ENCODE measurements at places on chromosomes 3 and 15. TPM values are rescaled to one million over a fixed set of nuclear protein-coding genes. Genes with fewer than 3 reads are reported as not detected.

DNA sequence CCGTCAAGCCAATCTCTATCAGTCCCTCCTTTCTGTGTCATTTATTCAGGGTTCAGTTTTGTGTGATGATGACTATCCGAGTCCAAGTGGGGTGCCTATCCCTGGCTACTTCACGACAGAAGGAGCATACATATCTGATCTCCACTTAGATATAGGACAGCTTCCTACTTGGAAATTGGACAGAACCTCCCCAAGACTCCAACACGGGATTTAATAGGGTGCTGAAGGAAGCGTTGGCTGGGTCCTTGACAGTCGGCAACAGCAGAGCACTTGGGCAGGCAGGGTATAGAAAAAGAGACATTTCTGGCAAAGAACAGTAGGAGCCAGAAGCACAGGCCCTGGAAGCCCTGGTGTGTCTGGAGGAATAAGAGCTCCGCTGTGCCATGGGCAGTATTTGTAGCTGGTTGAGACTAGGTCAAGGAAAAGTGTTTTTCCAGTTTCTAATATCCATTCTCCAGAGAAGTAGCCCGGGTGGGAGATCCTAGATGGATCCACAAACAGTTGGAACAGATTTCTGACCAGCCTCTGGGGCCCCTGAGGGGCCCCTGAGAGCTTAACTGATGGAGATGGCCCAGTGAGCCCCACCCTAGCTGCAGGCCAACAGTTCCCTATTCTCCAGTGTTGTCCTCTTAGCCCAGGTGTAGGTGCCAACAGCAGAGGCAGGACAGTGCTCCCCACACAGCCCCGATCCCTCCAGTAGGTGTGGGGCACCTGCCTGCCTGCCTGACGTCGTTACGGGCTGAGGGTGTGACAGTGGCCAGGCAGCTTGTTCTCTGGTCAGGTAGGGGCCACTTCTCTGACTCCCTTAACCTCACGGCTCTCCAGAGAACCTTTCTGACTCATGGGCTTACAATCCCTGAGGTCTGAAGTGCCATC, 130.8 kb downstream of the CHCHD6 start:
- H3K27me3 ChIP-seq, result no peaks in the 10 kb centered on the region
- H3K4me3 ChIP-seq, result no peak overlapping the region
- H3K27ac ChIP-seq, result no peak overlapping the region
- no peak for DNase-seq
- H3K36me3 ChIP-seq, result peaks cover 5% of the 10 kb centered on the region

DNA sequence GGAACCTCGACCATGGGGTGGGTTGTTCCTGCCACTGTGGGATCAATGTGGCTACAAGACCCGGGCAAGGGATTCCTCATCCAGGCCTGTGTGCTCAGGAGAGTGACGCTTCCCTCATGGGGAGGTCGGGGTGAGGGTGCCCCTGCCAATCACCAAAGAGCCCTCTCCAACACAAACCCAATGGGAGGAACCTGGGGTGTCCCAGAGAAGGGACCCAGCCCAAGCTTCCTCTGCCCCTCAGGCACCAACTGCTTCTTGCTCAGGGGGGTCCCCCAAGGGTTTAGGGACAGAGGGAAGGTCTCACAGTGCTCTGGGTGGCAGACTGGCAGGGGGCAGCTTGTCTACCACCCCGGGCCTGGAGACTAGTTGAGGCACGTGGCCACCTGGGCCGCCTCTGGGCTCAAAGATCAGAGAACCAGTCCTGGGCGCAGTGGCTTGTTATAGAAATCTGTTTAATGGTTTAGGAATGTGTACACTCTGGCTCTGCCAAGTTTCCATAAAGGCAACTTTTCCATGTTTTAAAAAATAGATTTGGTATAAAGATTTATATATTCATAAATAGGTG, 26.6 kb downstream of the GP9 start:
- H3K36me3 ChIP-seq, result peaks cover 4% of the 10 kb centered on the region
- DNase-seq, result no peak
- no peaks in the 10 kb centered on the region for H3K27me3 ChIP-seq
- H3K27ac ChIP-seq, result no peak overlapping the region
- H3K4me1 ChIP-seq, result peaks cover 1% of the 10 kb centered on the region

GRCh38 chr3:183554377-183554776, 1.1 kb downstream of the KLHL6 start:
- H3K4me3 ChIP-seq, result peak overlapping the region; percentile 94
- peaks cover 56% of the 10 kb centered on the region for H3K4me1 ChIP-seq
- DNase-seq, result peak; percentile 43
- peaks cover 32% of the 10 kb centered on the region for H3K36me3 ChIP-seq
- H3K27me3 ChIP-seq, result no peaks in the 10 kb centered on the region

- no peak for DNase-seq
- no peak overlapping the region for H3K27ac ChIP-seq
- no peaks in the 10 kb centered on the region for H3K4me1 ChIP-seq
- H3K4me3 ChIP-seq, result no peak overlapping the region
- H3K27me3 ChIP-seq, result no peaks in the 10 kb centered on the region
- H3K36me3 ChIP-seq, result no peaks in the 10 kb centered on the region
Measured at GRCh38 chr3:65878831-65879230, 159.9 kb downstream of the MAGI1 start.

DNA sequence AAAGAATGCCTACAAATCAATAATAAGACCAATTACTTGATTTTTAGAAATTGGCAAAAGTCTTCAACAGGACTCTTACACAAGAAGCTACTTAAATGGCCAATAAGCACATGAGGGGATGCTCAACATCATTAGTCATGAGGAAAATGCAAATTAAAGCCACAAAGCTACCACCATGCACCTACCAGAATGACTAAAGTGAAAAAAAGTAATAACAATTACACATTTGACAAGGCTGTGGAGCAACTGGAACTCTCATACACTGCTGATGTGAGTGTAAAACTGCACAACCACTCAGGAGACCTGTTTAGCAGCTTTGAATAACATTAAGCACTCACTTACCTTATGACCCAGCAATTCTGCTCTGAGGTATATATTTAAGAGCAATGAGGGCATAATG, 68.4 kb downstream of the PPCDC start:
- H3K27ac ChIP-seq, result no peak overlapping the region
- peaks cover 6% of the 10 kb centered on the region for H3K36me3 ChIP-seq
- peaks cover 12% of the 10 kb centered on the region for H3K27me3 ChIP-seq
- peaks cover 29% of the 10 kb centered on the region for H3K4me1 ChIP-seq

DNA sequence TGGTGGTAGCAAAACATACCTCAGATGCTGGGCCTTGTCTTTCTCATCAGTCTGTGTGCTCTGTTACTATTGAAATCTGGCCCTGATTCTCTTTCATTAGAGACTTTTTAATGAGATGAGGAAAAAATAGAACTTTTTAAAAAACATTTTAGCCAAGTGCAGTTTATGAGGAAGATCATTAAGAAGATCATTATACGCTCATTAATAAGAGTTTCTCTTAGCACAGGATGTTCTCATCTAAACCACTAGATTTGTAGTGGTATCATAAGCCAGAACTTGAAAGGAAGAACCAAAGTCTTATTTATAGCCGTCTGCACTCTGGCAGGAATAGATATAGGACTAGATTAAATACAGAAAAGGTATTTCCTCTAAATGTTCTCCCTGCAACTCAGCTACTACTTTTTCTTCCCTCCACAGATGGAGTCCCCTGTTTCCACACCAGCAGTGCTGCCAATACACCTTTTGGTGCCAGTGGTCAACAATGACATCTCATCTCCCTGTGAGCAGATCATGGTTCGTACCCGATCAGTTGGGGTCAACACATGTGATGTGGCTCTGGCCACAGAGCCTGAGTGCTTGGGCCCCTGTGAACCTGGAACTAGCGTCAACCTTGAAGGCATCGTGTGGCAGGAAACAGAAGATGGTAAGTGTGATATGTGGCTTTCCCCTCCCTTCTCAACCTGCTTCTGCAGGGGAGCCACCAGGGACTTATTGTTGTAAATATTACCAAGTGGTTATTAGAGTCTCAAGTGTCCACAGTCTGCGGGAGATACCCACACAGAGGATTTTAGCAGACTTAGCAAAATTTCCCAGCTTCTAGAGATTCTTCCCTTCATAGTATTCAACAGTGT, 152.8 kb downstream of the RBPMS2 start:
- peaks cover 92% of the 10 kb centered on the region for H3K4me1 ChIP-seq
- no peaks in the 10 kb centered on the region for H3K27me3 ChIP-seq
- H3K36me3 ChIP-seq, result peaks cover 18% of the 10 kb centered on the region
- peak; percentile 73 for DNase-seq

- H3K4me1 ChIP-seq, result peaks cover 4% of the 10 kb centered on the region
- H3K27ac ChIP-seq, result no peak overlapping the region
- DNase-seq, result no peak
- H3K4me3 ChIP-seq, result no peak overlapping the region
Measured at GRCh38 chr3:135017003-135017893, 222.2 kb downstream of the EPHB1 start.

- no peak for DNase-seq
- peaks cover 2% of the 10 kb centered on the region for H3K27me3 ChIP-seq
- no peaks in the 10 kb centered on the region for H3K4me1 ChIP-seq
- H3K27ac ChIP-seq, result no peak overlapping the region
- no peaks in the 10 kb centered on the region for H3K36me3 ChIP-seq
Measured at GRCh38 chr3:39751286-39751685, 58.1 kb upstream of the MYRIP start.

DNA sequence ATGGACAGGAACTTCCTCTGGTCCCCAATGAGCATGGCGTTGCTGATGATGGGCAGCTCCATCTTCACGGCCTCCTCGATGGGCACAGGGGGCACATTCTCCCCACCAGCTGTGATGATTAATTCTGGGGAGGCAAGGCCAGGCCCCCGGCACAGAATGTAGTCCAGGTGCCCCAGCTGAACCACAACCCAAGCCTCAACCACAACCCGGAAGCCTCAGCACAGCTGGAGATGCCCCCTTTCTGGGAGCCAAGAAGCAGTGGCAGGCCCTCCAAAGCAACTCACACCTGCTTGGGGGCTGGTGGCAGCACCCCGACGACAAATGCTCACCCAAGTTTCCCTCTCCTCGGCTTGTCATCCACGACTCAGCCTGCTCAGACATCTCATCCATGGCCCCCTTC, 25.2 kb downstream of the IDH3A start:
- DNase-seq, result peak; percentile 60
- H3K4me3 ChIP-seq, result no peak overlapping the region
- no peaks in the 10 kb centered on the region for H3K27me3 ChIP-seq

GRCh38 chr3:68703066-68703465, 229.3 kb downstream of the TAFA4 start:
- no peaks in the 10 kb centered on the region for H3K36me3 ChIP-seq
- H3K4me1 ChIP-seq, result no peaks in the 10 kb centered on the region
- DNase-seq, result no peak
- H3K4me3 ChIP-seq, result no peak overlapping the region

DNA sequence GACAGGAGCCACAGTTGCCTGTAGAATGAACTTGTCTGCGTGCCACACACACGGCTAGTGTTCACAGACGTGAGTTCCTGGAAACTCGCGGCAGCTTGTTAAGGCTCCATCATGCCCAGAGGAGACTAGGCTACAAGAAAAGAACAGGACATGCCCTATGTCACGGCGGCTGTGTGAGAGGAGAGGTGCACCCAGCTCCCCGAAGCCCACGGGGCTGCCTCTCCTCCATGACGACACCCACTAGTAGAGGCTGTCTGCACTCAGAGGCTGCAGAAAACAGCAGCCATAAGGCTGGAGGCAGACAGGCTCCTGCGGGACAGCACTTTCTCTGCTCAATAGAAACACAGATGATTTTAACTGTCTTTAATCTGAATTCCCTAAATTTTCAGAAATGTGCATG, 19.0 kb upstream of the OCA2 start:
- H3K4me1 ChIP-seq, result no peaks in the 10 kb centered on the region
- peaks cover 8% of the 10 kb centered on the region for H3K36me3 ChIP-seq
- no peak for DNase-seq
- no peak overlapping the region for H3K4me3 ChIP-seq
- H3K27me3 ChIP-seq, result no peaks in the 10 kb centered on the region
- no peak overlapping the region for H3K27ac ChIP-seq

GRCh38 chr3:133896002-133896761, 500 bp upstream of the RAB6B start:
- peak overlapping the region; percentile 58 for H3K4me3 ChIP-seq
- H3K4me1 ChIP-seq, result peaks cover 2% of the 10 kb centered on the region
- H3K27me3 ChIP-seq, result peaks cover 37% of the 10 kb centered on the region
- peak; percentile 16 for DNase-seq

DNA sequence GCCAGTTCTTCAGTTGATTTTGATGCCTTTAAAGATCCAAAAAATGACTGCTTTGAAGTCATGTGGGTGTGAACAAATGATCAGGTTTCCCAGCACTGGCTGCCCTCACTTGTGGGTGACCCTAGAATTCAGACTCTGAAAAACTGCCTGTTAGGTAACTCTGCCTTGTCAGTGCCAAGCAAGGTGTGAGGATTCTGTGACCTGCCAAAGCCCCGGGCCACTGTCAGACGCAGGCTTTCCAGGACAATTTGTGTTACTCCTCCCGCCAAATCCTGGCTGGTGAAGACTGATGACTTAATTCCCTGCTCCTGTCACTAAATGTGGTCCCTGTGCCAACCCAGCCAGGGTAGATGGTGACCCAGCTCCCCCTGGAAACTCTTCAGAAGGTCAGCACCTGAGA, 99.2 kb upstream of the PSMD6 start:
- H3K27me3 ChIP-seq, result peaks cover 14% of the 10 kb centered on the region
- no peak for DNase-seq
- no peak overlapping the region for H3K4me3 ChIP-seq
- no peaks in the 10 kb centered on the region for H3K36me3 ChIP-seq
- H3K27ac ChIP-seq, result no peak overlapping the region
- H3K4me1 ChIP-seq, result no peaks in the 10 kb centered on the region

DNA sequence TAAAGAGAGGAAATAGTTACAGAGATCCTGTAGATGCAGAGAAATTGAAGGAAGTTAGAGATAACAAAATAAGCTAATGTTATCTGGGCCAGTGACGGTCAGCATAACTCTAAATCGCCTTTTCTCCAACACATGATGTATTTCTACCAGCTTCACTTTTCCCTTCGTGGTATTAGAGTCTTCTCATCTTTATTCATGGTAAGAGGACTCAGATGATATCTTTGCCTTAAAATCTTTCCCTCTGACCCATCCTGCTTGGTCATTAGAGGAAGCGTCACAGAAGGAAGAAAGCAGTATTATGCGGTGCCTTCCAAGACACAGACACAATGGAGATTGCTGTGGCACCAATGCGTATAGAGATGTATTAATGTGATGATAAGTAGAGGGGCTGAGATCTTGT, 320.7 kb upstream of the GOLIM4 start:
- H3K27me3 ChIP-seq, result no peaks in the 10 kb centered on the region
- H3K27ac ChIP-seq, result no peak overlapping the region
- no peak for DNase-seq

DNA sequence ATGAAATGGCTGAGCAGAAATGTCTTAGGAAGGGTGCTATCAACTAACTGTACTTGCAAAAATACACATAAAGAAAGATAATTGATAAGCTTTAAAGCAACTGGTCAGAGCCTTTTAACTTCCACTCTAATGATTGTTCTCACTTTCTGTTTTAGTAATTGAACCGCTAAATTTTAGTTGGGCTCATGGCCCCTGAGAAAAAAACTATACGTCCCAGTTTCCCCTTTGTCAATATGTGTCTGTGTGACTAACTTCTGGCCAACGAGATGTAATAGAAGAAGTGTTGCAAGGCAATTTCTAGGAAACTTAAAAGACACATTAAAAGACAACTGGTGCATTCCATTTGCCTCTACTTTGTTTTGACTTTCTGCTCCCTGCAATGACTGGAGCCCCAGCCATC, 223.9 kb downstream of the NR1D2 start:
- H3K27me3 ChIP-seq, result no peaks in the 10 kb centered on the region
- H3K36me3 ChIP-seq, result no peaks in the 10 kb centered on the region
- H3K27ac ChIP-seq, result no peak overlapping the region
- DNase-seq, result no peak

The THBS1 gene
- total RNA-seq, result 0.54 TPM

The PRSS50 gene
- not detected for total RNA-seq

The MYZAP gene
- total RNA-seq, result not detected

The PLSCR2 gene
- total RNA-seq, result not detected

The XCR1 gene
- not detected for total RNA-seq

The SEMA5B gene
- total RNA-seq, result not detected

The EPHA6 gene
- not detected for total RNA-seq

The SPRED1 gene
- 0.77 TPM for total RNA-seq

The TRIM42 gene
- not detected for total RNA-seq
